ENCODE measurements at places on chromosomes 7 and 10. TPM values are rescaled to one million over a fixed set of nuclear protein-coding genes. Genes with fewer than 3 reads are reported as not detected.

Gene LRRC17
- 103 TPM for total RNA-seq

Gene PLOD3
- 164 TPM for total RNA-seq

Gene OPN4
- total RNA-seq, result not detected

Gene HOXA7
- total RNA-seq, result 0.13 TPM

Gene ASB10
- not detected for total RNA-seq

Gene PTEN
- total RNA-seq, result 127 TPM

Gene ZNF853
- total RNA-seq, result 0.99 TPM

Gene LRRD1
- 0.07 TPM for total RNA-seq

Gene GHRHR
- total RNA-seq, result not detected

Gene ACTR3C
- total RNA-seq, result 0.13 TPM

Gene ABCB1
- 1.5 TPM for total RNA-seq

Gene BCL7B
- total RNA-seq, result 24.0 TPM

Gene TMEM229A
- 0.07 TPM for total RNA-seq

Gene NCAPG2
- 10.2 TPM for total RNA-seq

Gene SPDYE16
- not detected for total RNA-seq

Gene ZNF467
- 1.6 TPM for total RNA-seq

Gene DNAAF5
- total RNA-seq, result 24.1 TPM

Gene OPALIN
- total RNA-seq, result not detected

Gene TMEM213
- total RNA-seq, result not detected

Gene MGAM2
- total RNA-seq, result not detected

Gene MINDY4
- 5.7 TPM for total RNA-seq

Gene IMPDH1
- total RNA-seq, result 108 TPM

Gene ACTL6B
- not detected for total RNA-seq

Gene AKR1E2
- 18.4 TPM for total RNA-seq

Gene PDK4
- total RNA-seq, result 3.6 TPM

Gene GIMAP7
- not detected for total RNA-seq

Gene BHLHA15
- total RNA-seq, result 1.4 TPM

Gene IDI2
- total RNA-seq, result not detected

Gene OR6B1
- not detected for total RNA-seq

Gene GIMAP2
- total RNA-seq, result 0.43 TPM

Gene CYP2W1
- not detected for total RNA-seq

Gene PIP
- total RNA-seq, result not detected

Gene SRRM3
- total RNA-seq, result 0.26 TPM

Gene TACR2
- total RNA-seq, result 0.20 TPM

Gene FBH1
- 99.9 TPM for total RNA-seq

Gene HOXA2
- total RNA-seq, result 1.2 TPM

Gene CLCN1
- total RNA-seq, result 0.07 TPM

Gene HABP2
- not detected for total RNA-seq

Gene SEMA3E
- 0.13 TPM for total RNA-seq

Gene TMEM184A
- total RNA-seq, result 0.03 TPM

Gene LRRN3
- 7.4 TPM for total RNA-seq

Gene TBX20
- 4.3 TPM for total RNA-seq

Gene OR9A2
- total RNA-seq, result not detected

Gene VSTM2A
- total RNA-seq, result not detected

Gene TMEM225B
- total RNA-seq, result 0.52 TPM

Gene TMEM273
- 0.13 TPM for total RNA-seq

Gene ZNF680
- 8.8 TPM for total RNA-seq

Gene OGDHL
- total RNA-seq, result 0.26 TPM

Gene ERCC6
- 90.2 TPM for total RNA-seq
